SK-MEL-5 (cell line): ENCODE measurements at places on chromosomes 4 and X. TPM values are rescaled to one million over a fixed set of nuclear protein-coding genes. Genes with fewer than 3 reads are reported as not detected.

AREG gene
- total RNA-seq: 1.2 TPM in 1 of 2 replicates, not detected in the other

DNA sequence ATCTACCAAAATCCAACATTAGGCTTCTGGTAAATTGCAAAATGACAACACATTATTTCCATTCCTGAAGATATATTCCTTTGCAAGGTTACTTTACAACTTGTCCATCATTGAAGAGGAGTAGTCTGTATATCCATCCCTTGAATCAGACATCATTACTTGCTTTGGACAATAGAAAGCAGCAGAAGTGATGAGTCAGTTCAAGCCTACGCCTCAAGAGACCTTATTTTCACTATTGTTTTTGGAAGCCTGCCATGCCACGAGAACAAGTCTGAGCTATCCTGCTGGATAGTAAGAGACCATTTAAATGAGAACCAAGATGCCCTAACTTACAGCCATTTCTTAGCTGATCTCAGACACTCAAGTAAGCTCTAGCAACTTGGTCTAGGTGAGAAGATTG is 246.0 kb upstream of the HHIP start:
- peak; percentile 25 for DNase-seq

CTAG1B gene
- total RNA-seq: not detected in 2 replicates

DNA sequence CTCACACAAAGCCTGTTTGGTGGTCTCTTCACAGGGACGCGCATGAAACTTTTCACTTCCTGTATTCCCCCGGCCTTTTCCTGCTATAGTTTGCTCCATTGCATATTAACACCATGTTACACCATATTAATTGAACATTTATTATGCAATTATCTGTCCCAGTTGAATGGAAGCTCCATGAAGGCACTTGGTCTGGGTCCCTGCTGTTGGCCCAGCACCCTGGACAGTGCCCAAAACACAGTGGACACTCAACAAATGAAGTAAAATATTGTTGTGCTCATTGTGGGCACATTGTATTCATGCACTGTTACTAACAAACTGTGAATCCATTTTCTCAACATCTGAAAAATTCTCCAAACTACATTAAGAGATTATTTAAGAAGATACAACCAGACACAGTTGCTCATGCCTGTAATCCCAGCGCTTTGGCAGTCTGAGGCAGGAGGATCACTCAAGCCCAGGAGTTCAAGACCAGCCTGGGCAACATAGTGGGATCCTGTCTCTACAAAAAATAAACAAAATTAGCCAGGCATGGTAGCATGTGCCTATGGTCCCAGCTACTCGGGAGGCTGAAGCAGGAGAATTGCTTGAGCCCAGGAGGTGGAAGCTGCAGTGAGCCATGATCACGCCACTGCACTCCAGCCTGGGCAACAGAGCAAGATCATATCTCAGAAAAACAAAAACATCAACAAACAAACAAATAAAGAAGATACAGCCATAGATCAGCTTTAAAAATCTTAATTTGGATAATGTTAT is 292.7 kb upstream of the TENM3 start:
- no peak for DNase-seq

DNA sequence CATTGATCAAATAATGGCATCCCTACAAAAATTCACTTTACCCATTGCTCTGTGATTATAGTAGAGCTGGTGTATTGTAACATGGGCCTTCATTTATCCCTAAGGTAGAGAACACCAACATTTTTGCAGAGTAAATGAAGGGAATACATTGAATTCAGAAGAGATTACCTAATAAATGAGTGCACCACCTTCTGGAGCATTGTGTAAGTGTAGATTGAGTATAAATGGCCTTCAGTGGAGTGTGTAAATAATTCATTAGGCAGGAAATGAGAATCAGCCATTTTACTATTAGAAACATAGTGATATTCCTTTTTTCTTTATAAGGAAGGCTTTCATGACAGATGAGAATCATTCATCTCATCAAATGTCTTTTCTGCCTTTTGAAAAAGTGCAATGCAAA is 155.8 kb downstream of the FAM47B start:
- DNase-seq: no peak

F8A3 gene
- total RNA-seq: 1.6 and 1.8 TPM in 2 replicates

- no peak for DNase-seq
Observed at GRCh38 chr4:71907782-71908181, 123.9 kb upstream of the GC start.

GRCh38 chrX:29661290-29661689 is 554.1 kb upstream of the MAGEB2 start:
- peak; percentile 7 for DNase-seq

DCAF8L1 gene
- 0.03 TPM in 1 of 2 replicates, not detected in the other for total RNA-seq

- no peak for DNase-seq
Observed at GRCh38 chr4:189809241-189809735, 131.4 kb upstream of the FRG1 start.
